ENCODE measurements at places on chromosomes 1 and 21.

- DNase-seq: no peak
Observed at GRCh38 chr21:36909901-36910561, 56.4 kb downstream of the HLCS start.

DNA sequence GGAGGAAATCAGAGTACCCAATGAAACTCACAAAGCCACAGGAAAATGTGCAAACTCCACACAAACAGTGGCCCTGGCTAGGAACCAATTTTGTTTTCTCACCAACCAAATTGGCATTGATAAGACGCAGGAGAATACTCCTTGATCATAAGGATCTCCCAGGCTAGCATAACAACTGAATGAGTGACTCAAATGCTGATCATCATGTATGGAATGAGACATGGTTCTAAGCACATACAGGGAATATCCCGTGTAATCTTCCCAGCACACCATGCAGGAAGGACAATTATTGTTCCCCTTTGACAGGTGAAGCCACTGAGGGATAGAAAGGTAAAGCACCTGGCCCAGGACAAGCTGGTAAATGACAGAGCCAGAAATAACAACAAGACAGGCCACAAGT lies 180.0 kb upstream of the DUSP10 start:
- no peak for DNase-seq

GRCh38 chr21:37536616-37537278 lies 170.2 kb downstream of the DYRK1A start:
- no peak for DNase-seq

GRCh38 chr1:161085165-161085564 lies 4.2 kb downstream of the NECTIN4 start:
- DNase-seq: no peak

DNA sequence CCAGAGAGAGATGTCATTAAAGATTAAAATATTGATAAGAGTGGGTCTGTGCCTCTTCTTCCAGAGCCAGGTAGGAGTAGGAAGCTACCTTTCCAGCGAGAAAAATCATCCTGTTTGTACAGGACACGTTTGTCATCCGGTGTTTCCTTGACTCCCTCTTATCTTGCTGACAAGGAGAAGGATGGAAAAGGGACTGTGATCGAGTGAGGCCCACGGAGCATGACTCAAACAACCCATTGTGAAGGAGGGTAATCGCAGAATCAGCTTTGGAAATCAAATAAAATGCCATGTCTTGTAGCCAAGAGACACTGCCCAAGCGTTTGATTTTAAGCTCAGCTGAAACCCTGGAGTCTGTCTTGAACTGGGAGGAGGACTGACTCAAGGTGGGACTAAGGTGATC lies 97.7 kb downstream of the IGSF21 start:
- no peak for DNase-seq

DNA sequence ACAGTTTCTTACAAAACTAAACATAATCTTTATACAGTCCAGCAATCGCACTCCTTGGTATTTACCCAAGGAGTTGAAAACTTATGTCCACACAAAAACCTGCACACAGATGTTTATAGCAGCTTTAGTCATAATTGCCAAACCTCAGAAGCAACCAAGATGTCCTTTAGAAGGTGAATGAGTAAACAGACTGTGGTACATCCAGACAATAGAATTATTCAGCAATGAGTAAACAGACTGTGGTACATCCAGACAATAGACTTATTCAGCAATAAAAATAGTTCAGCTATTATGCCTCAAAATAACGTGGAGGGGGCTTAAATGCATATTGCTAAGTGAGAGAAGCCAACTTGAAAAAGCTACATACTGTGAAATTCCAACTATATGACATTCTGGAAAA lies 87.0 kb upstream of the GALNT2 start:
- no peak for DNase-seq

GRCh38 chr1:22223176-22223575 lies 80.3 kb upstream of the WNT4 start:
- DNase-seq: no peak

GRCh38 chr1:17419626-17420328 lies 19.7 kb downstream of the RCC2 start:
- DNase-seq: peak; percentile 50

DNA sequence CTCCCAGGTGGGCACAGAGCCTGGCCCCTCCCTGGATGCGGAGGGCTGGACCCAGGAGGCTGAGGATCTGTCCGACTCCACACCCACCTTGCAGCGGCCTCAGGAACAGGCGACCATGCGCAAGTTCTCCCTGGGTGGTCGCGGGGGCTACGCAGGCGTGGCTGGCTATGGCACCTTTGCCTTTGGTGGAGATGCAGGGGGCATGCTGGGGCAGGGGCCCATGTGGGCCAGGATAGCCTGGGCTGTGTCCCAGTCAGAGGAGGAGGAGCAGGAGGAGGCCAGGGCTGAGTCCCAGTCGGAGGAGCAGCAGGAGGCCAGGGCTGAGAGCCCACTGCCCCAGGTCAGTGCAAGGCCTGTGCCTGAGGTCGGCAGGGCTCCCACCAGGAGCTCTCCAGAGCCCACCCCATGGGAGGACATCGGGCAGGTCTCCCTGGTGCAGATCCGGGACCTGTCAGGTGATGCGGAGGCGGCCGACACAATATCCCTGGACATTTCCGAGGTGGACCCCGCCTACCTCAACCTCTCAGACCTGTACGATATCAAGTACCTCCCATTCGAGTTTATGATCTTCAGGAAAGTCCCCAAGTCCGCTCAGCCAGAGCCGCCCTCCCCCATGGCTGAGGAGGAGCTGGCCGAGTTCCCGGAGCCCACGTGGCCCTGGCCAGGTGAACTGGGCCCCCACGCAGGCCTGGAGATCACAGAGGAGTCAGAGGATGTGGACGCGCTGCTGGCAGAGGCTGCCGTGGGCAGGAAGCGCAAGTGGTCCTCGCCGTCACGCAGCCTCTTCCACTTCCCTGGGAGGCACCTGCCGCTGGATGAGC lies 34.2 kb downstream of the TRIM11 start:
- no peak for DNase-seq

- no peak for DNase-seq
Observed at GRCh38 chr1:59673573-59674450, 140.9 kb upstream of the HOOK1 start.

- DNase-seq: no peak
Observed at GRCh38 chr21:29511096-29511495, 212.4 kb downstream of the BACH1 start.

DNA sequence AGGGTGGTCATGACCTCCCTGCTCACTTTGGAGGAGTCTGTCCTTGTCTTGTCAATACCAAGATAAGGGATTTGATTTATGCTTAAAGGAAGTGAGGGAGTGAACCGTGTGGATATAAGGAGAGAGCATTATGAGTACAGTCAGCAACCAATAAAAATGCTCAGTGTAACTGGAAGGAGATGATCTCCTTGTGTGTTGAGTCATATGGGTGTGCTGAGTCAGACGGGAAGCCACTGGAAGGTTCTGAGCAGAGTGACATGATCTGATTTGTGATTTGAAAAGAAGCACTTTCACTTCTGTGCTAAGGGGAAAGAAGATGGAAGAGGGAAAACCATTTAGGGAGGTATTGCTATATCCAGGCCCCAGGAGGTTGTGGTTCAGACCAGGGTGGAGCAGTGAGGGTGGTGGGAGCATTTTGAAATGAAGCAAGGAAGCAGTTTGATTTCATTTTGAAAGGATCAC lies 2.5 kb upstream of the BCL10 start:
- no peak for DNase-seq

- no peak for DNase-seq
Observed at GRCh38 chr1:225422031-225422605, 5.7 kb downstream of the LBR start.

DNA sequence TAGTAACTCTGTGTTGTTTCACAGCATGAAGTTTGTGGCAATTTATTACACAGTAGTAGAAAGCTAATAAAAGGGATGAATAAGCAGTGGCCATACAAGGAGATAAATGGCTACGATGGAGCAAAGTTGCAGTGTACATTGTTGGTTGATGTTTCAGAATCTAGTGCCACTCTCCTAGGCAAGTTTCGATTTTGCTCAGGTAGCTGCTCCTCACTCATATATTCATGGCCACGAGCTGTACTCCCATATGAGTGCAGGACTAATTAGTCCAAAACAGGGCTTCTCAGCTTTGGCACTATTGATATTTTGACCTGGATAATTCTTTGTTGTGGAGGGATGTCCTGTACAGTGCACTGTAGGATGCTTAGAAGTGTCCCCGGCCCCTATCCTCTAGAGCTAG lies 30.0 kb upstream of the ATP1A1 start:
- no peak for DNase-seq

- DNase-seq: no peak
Observed at GRCh38 chr1:2632561-2633361, at the start of gene MMEL1. Gene MMEL1, minus strand, starts transcription at chr1:2633016. Its CDS starts 3,532 bp downstream, at chr1:2629484.

DNA sequence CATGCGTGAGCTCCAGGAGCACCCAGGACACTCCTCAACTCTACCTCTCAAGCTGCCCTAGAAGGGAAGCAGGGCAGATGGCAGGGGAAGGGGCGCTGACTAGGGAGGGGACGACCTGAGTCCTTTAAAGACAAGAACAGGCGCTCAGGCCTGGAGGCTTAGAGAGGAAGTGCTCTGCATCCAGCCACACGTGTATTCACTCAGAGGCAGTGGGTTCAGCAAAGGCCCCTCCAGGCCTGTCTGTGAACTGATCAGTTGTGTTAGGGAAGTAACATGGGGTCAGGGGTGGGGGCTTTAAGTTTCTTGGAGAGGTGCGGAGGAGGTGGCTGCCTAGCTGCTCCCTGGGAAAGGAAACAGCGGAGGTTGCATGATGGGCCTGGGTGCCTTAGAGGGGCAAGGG lies 37.1 kb upstream of the ARF1 start:
- DNase-seq: no peak

DNA sequence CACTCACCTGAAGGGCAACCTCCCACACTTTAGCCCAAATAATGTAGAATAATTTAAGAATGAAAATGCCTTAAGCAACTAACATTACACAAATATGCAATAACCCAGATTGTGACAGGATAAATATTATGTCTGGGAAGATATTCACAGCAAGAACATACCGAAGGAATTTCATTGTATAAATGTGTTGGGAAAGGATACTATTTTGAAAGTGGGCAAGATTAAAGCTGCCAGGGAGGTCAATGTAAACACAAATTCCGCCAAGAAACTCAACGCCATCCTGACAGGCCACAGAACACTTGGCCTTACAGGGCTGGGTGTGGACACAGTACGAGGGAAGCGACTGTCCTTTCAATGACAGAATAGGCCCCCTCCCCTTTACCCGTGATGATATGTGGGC lies 173.3 kb downstream of the RUNX1 start:
- no peak for DNase-seq

GRCh38 chr1:115186711-115187265 lies 97.5 kb upstream of the TSPAN2 start:
- no peak for DNase-seq

DNA sequence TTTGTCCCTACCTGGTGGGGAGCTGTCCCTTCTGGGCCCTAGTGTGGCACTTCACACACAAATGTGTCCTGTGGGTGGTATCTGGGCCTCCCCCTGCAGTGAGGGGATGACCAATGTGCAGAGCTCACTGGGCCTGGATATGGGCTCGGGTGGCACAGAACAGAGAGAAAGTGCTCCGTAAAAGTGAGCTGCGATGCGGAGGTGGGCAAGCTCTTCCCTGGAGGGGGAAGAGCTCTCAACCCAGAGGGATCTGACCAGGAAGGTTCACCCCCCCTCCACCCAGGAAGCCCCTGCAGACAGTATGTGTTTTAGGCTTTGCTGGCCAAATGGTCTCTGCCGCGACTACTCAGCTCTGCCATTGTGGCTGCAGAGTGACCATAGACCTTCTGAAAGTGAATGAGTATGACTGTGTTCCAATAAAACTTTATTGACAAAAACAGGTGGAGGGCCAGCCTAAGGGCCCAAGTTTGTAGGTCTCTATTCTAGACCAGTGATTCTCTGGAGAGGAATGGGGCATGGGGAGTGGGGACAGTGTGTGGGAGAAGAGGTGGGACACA lies 8.6 kb upstream of the ITGB2 start:
- DNase-seq: no peak

GRCh38 chr1:28895896-28896608 lies 18.3 kb upstream of the EPB41 start:
- DNase-seq: no peak

GRCh38 chr1:70315782-70316181 lies 38.7 kb downstream of the ANKRD13C start:
- DNase-seq: no peak
